ENCODE measurements at places on chromosomes 2 and 18. TPM values are rescaled to one million over a fixed set of nuclear protein-coding genes. Genes with fewer than 3 reads are reported as not detected.

DNA sequence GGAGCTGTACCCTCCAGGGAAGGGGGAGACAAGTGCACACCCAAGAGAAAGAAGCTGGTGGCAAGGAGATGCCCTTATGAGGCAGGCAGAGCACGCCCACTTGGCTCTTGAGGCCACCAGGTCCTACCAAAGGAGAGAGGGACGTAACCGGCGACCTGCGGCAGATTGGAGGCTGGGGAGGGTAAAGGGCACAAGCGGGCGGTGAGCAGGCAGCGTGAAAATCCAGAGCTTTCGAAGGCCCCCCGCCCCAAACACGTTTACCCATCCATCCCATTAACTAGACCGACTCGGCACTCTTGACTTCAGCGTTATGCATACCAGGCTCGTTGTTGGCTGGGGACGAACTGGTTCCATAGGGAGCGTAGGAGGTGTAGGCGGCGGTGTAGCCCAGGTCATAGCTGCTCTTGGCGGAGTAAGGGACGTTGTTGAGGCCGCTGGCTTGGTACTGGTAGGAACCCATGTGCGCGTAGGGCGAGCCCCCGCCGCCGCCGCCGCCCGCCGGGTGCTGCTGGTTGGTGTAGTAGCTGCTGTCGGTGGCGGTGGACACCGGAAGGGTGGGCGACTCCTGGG lies 794 bp downstream of the DLX2 start:
- H3K4me1 ChIP-seq = peaks cover 63% of the 10 kb centered on the region
- DNase-seq = peak; percentile 45
- H3K36me3 ChIP-seq = peaks cover 11% of the 10 kb centered on the region
- peaks cover 80% of the 10 kb centered on the region for H3K27me3 ChIP-seq
- no peak overlapping the region for H3K27ac ChIP-seq

- no peaks in the 10 kb centered on the region for H3K36me3 ChIP-seq
- H3K4me1 ChIP-seq = no peaks in the 10 kb centered on the region
- no peak overlapping the region for H3K4me3 ChIP-seq
- no peak for DNase-seq
These were observed 131.6 kb upstream of the MSH6 start for GRCh38 chr2:47651296-47651695.

GRCh38 chr18:45890606-45891005 lies 65.1 kb downstream of the SIGLEC15 start:
- peaks cover 13% of the 10 kb centered on the region for H3K36me3 ChIP-seq
- no peaks in the 10 kb centered on the region for H3K27me3 ChIP-seq

GRCh38 chr2:216710551-216711301 lies 15.4 kb upstream of the IGFBP5 start:
- DNase-seq = no peak
- no peak overlapping the region for H3K27ac ChIP-seq
- peaks cover 3% of the 10 kb centered on the region for H3K27me3 ChIP-seq
- H3K4me1 ChIP-seq = no peaks in the 10 kb centered on the region
- H3K4me3 ChIP-seq = no peak overlapping the region

GRCh38 chr2:197212344-197213262 lies 98.0 kb downstream of the ANKRD44 start:
- no peaks in the 10 kb centered on the region for H3K27me3 ChIP-seq
- H3K4me3 ChIP-seq = peak overlapping the region; percentile 29
- no peak for DNase-seq
- H3K27ac ChIP-seq = peak overlapping the region; percentile 91

The CTDSP1 gene
- 203 TPM for total RNA-seq

The RBM44 gene
- total RNA-seq = 0.75 TPM
